NCI-H1694 (cell line): ENCODE measurements at places on chromosomes 4 and X.

DNA sequence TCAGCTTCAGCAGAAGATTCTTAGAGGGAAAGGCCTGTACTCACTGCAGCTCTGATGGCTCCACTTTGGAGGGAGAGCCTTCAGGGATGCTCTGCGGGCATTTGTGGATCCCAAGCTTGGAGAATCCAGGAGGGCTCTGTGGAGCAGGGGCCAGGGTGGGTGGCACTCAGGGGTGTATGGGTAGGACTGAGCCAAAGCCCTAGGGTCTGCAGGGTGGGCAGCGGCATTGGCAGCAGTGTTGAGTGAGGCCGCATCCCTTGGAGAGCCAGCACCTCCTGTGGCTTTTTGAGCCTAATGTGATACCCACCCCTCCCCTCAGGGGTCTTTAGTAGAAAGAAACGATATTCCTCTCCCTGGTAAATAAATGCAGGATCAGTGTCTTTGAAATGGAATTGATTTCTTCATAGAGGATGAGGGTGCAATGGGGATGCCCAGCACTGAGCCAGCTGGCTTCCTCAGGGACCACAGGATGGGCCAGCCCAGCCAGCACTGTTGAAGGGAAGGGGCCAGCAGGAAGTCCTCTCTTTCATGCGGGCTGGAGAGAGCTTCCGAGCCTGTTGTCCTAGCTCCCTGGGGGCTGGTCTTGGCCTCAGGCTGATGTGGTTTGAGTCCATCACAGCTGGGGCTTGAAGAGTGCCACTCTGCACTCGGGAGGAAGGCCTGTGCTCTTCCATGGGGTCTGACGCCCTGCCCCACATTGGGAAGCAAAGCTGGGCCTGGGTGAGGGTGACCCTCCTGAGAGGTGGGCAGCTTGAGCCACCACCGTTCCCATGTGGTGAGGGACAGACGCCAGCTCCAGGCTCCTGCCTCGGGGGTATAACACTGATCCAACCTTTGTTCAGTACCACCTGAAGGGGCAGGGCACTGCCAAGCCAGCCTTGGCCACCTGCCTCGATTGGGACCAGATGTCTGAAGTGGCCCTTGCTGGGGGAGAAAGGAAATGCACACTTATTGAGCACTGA is 49.5 kb downstream of the PSAPL1 start:
- no peak for DNase-seq

GRCh38 chr4:335515-335914 is 2.1 kb upstream of the ZNF141 start:
- no peak for DNase-seq

DNA sequence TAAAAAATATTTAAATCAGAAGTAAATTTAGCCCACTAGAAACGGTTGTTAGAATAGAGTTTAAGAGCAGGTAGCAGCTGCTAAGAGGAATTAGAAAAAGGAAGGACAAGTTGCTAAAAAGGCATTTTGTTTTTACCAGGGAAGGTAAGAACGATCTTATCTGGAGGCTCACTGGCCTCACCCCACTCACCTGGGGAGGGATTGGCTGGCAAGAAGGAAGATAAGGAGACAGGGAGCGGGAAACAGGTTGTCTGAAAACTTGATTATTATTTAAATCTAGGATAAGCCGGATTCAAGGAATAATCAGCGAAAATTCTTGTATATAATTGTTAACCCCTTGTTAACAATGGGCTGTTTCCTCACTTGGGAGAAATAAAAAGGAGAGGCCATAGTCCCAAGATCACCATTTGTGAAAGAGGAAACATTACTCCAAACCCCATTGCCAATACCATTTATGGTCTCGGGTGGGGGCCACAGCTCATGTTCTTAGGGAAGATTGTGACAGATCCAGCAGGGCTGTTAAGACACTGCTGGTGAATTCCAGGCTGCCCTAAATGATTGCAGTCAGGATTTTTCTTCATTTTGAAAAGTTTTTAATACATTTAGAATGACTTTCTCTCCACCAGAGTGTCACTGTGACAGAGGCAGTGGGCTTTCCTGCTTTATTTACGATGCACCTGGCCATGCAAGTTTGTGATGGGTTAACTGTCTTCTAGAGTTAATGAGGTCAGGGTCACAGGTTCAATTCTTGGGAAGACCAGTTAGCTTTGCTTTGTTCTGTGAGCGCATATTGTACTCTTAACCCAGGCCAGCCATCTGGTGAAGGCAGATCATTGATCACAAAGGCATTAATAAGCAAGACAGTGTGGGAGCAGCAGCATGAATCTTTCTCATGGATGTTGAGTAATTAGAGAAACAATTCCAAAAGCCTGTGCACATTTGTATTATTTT is 106.6 kb downstream of the CEP135 start:
- no peak for DNase-seq

DNA sequence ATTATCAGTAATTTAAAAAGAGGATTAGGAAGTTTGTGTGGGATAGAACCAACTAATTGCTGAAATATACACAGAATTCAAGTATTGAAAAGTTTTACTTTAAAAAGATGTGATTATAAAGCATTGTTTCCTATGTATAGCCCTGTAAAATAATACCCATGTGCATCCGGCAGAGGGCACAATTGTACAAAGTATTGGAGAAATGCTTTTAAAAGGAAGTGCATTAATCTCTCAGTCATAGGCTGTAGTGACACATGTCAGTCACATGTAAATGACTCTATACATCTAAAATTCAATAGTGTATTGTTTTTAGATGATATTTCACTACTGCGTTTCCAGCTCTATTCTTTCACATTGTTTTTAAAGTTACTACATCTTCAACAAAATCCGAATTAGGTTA is 9.7 kb upstream of the GEMIN8 start:
- peak; percentile 30 for DNase-seq

- DNase-seq, result no peak
These were observed 44.9 kb downstream of the SPANXN1 start for GRCh38 chrX:145292218-145292617.
